NCI-H1930 (cell line): ENCODE measurements at places on chromosomes 11 and 22.

GRCh38 chr11:35335226-35335625 lies 84.1 kb downstream of the SLC1A2 start:
- no peak for DNase-seq

- no peak for DNase-seq
Observed at GRCh38 chr11:47850337-47850736, 2.2 kb upstream of the NUP160 start.

DNA sequence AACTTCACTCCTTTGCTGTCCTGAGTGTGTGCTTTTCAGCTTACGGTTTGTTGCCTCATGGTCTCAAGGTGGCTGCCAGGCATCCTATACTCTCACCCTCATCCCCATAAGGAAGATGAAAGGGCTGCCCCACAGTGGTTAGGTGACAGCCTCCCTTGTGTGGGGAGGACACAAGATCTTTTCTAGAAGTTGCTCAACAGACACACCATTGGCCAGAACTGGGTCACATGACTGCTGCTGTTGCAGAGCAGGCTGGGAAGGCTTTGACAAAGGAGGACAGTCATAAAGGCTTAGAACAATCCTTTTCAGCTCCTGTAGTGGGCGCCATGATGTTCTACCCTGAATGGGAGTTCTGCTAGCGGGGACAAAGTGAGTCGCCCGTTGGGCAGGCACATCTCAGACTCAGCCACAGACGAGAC lies 69.7 kb upstream of the RASD2 start:
- DNase-seq = no peak

GRCh38 chr22:46829117-46829891 lies 66.9 kb downstream of the TBC1D22A start:
- no peak for DNase-seq

DNA sequence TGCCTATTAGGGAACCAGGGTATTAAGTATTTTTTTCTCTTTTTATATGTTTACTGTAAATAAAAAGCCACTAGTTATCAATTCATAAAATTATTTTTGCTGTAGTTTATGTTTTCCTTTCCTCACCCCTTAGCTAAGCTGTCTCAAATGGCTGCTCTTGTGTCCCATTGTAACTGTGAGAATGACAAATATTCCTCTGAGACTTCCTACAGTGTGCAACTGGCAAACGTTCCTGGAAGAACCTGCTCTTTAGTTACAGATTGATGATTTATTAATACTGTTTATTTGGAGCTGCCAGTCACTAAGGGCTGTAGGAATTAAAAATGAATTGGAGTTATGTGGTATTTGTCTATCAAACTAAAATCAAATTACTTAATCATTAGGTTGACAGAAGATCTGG lies 675.4 kb upstream of the ARHGAP42 start:
- no peak for DNase-seq

DNA sequence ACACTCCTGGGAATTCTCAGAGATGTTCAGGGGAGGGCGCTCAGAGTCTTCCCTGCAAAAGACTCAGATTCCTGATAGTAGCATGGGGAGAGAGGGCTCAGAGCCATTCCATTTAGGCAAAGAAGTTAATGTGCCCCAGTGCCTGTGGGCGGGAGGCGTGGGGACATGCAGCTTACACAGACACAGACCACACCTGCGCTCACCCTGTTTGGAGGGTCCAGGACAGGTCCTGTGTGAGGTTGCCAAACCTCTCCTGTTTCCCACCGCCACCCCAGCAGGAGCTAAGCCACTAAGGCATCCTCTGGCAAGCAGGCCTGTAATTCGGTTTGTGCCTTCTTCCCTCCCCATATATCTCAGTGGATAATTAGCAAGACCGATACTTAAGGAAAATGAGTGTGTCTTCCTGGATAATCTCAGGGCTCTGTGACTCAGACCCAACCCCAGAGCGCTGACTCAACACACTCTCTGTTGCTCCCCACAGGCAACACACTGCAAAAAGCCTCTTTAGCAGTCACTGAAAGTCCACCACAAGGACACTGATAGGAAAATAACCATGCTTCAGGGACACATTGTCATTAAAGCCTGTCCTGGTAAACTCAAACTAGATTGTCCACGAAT lies 118.9 kb upstream of the LMO1 start:
- no peak for DNase-seq

- DNase-seq = no peak
Observed at GRCh38 chr11:125428486-125429173, 67.4 kb downstream of the FEZ1 start.
